ENCODE measurements at places on chromosomes 11 and 22. TPM values are rescaled to one million over a fixed set of nuclear protein-coding genes. Genes with fewer than 3 reads are reported as not detected.

GRCh38 chr11:120598517-120599257, 87.1 kb downstream of the GRIK4 start:
- DNase-seq = no peak

DNA sequence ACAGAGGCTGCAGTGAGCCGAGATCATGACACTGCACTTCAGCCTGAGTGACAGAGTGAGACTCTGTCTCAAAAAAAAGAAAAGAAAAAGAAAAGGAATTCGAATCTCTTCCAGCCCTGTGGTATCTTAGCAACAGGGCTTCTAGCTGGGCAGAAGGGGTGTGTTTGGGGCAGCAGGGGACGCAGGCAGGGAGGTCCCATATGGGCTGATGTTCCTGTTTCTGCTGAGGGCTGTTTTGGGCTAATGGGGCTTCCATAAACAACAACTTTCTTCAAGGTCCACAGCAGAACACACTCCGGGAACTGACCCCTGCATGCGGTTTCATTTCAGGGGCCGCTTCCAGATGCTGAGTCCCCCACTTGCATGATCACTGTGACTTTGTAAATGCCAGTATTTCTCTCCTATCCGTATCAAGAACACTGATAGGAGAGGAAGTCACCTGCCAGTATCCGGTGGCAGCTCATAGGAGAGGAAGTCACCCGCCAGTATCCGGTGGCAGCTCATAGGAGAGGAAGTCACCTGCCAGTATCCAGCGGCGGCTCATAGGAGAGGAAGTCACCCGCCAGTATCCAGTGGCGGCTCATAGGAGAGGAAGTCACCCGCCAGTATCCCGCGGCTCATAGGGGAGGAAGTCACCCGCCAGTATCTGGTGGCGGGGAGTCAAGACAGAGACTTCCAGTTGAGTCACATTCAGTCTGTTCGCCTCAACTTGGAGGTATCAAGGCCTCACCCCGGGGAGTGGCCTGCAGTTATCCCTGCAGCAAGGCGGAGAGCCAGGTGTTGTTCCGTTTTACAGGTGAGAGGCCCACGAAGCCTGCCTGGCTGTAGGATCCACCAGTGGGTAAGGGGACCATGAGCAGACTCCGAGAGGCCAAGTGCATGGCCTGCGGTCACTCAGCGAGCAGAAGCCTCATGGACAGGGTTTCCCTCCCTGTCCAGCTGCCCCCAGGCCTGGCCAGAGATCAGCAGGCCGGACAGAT, 8.3 kb upstream of the FGF19 start:
- DNase-seq = no peak

DNA sequence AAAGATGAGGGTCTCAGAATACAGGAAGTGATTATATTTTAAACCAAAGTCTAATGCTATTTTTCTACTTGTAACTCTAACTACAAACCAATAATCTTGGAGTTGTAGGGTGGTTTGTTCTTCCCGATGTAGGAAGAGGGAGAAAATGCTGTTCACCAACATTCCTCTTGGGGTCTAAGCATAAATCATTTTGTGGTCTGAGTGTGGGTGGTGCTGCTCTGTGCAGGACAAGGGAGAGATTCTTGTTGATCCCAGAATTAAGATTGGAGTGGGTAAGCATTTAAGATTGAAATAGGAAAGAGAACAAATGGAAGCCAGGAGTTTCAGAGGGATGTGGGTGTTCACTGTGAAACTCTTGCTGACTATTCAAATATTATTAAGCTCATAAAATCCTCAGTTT, 38.6 kb upstream of the MMP13 start:
- no peak for DNase-seq

- DNase-seq = no peak
These were observed 159.9 kb upstream of the TENM4 start for GRCh38 chr11:79600711-79601110.

DNA sequence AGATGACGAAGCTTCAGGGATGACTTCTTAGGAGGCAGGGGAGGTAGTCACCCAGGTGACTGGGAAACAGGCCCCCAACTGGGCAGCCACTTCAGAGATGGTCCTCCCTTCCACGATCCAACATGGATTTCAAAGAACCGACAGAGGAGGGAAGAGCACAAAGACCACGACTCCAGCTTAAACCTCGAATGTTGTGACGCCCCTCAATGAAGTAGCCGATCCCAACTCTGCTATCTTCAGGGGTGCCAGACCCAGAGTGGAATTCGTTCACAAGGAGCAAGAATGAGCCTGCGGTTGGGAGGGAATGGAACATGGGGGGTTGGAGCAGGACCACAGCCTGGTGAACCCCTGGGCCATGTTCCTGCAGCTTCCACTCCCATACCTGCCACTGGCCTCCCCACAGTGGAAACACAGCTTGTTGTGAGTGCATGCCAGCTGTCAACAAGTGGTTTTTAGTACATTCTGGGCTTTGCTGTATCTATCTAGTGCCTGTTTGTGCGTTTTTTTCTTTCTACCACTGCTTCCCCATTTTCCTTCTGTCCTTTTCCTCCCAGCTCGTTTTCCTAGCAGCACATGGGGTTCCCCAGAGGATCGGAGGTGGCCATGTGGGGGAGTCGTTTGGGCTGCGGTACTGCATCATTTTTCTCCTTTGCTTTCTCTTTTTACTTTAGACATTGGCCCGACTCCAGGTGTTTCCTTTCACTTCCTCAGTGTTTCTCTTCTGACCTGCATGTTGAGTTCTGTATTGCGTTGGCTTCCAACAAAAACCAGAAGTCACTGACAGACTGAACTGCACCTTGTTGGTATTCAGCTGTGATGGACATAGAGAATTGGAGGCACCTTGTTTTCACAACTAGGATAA, 65.8 kb downstream of the MORC2 start:
- no peak for DNase-seq

DNA sequence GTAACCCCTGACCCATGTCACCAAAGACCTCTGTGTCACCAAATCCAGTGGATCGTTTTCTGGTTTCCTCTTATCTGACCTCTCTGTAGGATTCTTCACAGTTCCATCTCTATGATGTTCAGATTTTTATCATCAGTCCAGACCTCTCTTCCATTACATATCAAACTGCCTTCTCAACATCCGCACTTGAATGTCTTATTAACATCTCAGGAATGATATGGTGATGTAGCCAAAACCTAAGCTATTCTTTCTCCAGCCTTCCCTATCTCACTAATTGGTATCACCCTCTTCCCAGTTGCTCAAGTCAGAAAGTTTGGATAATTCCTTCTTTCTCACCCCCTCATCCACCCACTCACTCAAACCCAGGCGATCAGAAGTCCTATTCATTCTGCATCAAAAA, 13.4 kb downstream of the APLNR start:
- no peak for DNase-seq

- no peak for DNase-seq
These were observed 18.6 kb upstream of the EHF start for GRCh38 chr11:34602245-34602644.

- DNase-seq = no peak
These were observed 29.4 kb upstream of the SORL1 start for GRCh38 chr11:121422675-121423074.

GRCh38 chr22:39997939-39998726, 3.4 kb downstream of the FAM83F start:
- no peak for DNase-seq

Gene MCHR1
- not detected for total RNA-seq

Gene CNIH2
- total RNA-seq = 2.8 TPM

Gene PGR
- total RNA-seq = not detected

DNA sequence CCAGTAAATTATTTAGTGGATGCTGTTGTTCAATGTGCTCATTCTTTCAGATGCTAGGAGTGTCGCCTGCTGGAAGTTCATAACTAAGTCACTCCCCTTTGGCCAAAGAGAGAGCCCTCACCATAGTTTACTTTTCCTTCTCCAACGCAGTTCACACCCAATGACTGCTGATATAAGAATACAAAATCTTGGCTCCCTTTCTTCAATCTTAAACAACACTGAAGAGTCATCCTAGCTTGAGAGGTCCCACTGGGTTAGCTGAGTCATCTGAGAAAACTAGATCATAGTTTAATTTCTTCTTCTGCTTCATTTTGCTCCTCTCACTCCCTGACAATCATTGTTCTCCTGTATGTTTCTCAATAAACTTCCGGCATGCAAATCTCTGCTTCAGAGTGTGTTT, 5.4 kb upstream of the OR52L1 start:
- no peak for DNase-seq

- DNase-seq = no peak
These were observed 33.8 kb upstream of the WNT11 start for GRCh38 chr11:76240161-76240540.

GRCh38 chr11:86811637-86812321, 11.4 kb downstream of the PRSS23 start:
- DNase-seq = peak; percentile 18

DNA sequence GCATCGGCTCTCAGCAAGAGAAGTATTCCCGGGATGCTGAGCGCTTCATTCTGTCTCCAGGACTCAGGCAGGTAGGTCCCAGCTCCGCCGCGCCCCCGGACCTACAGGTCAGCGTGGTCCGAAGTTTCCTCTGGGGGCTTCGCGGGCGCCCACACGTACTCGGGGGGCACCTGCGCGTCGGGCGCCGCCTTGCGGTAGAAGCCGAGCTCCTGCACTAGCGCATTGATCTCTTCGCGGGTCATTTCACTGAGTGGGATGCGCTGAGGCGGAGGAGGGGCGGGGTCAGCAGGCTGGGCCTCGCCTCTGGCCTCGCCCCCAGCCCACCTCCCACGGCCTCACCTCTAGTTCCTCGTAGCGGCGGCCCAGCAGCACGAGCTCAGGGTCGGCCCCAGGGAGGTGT, 2.5 kb downstream of the SELENOM start:
- DNase-seq = no peak

Gene KRTAP5-2
- total RNA-seq = not detected

DNA sequence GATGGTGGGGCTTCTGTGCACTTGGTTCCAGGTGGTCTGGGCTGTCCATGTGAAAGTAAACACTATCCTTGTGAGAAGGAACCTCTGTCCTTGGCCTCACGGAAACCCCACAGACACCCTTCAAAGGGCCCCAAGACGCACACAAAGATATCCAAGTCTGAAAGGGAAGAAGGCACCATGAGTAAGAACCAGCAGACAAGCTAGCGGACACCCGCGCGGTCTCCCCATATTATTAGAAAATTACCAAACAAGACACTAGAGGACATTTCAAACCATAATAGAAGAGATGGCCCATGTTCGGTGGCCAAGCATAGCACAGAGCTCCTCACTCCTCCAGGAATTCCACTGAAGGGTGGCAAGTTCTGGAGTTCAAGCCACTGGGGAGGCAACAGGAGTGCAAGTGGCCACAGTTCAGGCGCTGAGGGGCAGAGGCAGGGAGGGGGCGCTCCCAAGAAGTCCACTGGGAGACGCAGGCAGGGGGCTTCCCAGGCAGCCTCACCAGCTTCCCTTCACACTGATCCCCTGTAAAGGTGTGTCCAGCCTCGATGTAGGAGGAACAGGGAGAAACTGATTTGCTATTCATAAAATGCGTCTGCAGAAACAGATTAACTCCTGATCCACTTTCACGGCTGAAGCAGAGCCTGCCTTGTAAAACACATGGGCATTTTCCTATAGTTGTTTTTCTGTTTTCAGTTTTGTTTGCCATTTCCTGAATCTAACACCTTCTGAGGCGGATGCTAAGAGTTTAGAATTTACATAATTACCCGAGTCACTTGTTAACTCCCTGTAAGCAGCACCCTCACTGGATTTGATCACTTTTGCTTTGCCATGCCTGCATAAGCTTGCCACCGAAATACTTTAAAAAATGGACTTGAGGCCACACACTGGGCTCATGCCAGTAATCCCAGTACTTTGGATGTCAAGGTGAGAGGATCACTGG, 9.1 kb upstream of the PPARA start:
- no peak for DNase-seq

Gene FGF19
- total RNA-seq = 10.3 TPM

DNA sequence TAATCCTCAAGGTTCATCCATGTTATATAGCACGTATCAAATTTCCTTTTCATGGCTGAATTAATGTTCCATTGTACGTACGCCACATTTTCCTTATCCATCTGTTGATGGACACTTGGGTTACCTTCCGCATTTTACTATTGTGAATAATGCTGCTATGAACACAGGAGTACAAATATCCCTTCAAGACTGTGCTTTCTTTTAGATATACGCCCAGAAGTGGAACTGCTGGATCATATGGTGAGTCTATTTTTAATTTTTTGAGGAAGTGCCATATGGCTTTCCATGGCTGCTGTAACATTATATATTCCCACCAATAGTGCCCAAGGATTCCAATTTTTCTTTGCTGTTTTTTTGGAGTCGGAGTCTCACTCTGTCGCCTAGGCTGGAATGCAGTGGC, 6.0 kb downstream of the MRPL40 start:
- no peak for DNase-seq

DNA sequence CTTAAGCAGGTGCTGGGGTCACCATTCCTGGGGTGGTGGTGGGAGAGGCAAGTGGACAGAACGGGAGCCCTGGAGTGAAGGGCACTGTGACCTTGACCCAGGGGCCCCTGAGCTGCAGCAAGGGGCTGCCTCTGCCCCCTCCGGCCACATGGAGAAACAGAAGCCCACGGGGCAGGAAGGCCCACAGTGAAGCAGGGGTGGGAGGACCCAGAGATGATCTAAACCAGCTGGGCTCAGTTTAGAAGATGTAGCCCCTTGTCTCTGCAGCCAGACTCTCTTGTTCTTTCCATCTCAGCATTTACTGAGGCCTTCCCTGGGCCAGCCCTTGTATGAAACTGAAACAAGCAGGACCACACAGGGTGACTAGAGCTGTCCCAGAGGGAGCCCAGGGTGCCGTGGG, 30.5 kb downstream of the WNT11 start:
- no peak for DNase-seq

- no peak for DNase-seq
These were observed 804 bp downstream of the APIP start for GRCh38 chr11:34915136-34916014.

GRCh38 chr22:46672731-46673130, 52.5 kb downstream of the GRAMD4 start:
- no peak for DNase-seq

DNA sequence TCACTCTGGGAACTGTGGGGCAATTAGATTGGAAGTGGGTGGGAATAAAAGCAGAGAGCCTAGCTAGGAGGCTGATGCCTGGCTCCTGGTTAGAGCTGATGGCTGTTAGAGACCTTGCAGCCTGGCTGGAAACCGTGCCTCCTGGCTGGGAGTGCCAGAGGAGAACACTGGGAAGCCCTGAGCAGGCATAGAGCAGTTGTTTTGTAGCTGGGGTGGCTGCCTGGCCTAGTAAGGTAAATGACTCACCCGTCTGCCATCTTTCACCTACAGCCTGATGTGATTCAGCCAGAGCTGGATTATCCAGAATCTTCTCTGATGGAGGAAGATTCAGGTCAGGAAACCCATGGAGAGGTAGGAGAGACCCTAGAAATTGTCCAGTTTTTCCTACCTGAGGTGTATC, 6.1 kb downstream of the UQCR10 start:
- DNase-seq = no peak

- no peak for DNase-seq
These were observed 605.8 kb downstream of the TBC1D22A start for GRCh38 chr22:47367993-47368945.

- no peak for DNase-seq
These were observed 148.3 kb downstream of the TEAD1 start for GRCh38 chr11:12822392-12823022.

Gene MMP8
- not detected for total RNA-seq

- no peak for DNase-seq
These were observed 1.0 kb downstream of the SYT12 start for GRCh38 chr11:67023957-67024353.
